Tibial artery (tissue), 4 donors: ENCODE measurements at places on chromosomes 5 and 9.

GRCh38 chr5:53167836-53168235, 58.3 kb upstream of the MOCS2 start:
- H3K27ac ChIP-seq, result peak overlapping the region; percentile 46
- DNase-seq, result peak; percentile 84
- H3K27me3 ChIP-seq, result no peaks in the 10 kb centered on the region
- H3K4me3 ChIP-seq, result no peak overlapping the region
- H3K4me1 ChIP-seq, result peaks cover 38% of the 10 kb centered on the region
- no peaks in the 10 kb centered on the region for H3K36me3 ChIP-seq

DNA sequence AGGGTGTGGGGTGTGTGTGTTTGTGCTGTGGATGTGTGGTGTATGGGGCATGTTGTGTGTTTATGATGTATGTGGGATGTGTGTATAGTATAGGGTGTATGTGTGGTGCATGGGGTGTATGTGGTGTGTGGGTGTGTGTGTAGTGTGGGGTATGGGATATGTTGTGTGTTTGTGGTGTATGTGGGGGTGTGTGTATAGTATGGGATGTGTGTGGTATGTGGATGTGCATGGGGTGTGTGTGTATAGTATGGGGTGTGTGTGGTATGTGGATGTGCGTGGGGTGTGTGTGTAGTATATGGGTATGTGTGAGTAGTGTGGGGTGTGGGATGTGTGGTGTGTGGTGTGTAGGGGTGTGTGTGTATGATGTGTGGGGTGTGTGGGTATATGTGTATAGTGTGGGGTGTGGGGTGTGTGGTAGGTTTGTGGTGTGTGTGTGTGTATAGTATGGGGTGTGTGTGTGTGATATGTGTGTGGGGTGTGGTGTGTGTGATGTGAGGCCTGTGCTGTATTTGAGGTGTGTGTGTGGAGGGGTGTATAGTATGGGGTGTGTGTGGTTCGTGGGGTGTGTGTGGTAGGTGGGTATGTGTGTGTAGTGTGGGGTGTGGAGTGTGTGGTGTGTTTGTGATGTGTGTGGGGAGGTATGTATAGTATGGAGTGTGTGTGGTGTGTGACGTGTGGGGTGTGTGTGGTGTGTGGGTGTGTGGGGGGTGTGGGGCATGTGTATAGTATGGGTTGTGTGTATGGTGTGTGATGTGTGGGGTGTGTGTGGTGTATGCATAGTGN, 10.5 kb downstream of the ECSCR start:
- H3K4me3 ChIP-seq, result no peak overlapping the region
- no peaks in the 10 kb centered on the region for H3K27me3 ChIP-seq
- no peak for DNase-seq
- no peaks in the 10 kb centered on the region for H3K4me1 ChIP-seq
- H3K36me3 ChIP-seq, result no peaks in the 10 kb centered on the region

GRCh38 chr9:130444565-130445221, at the start of gene ASS1:
Gene ASS1 (plus strand): TSS chr9:130444961. CDS start chr9:130452229, 7,268 bp downstream.
- peak within 1 kb of the TSS; percentile 79 for H3K27ac ChIP-seq
- no peaks in the 10 kb centered on the region for H3K36me3 ChIP-seq
- no peaks in the 10 kb centered on the region for H3K27me3 ChIP-seq
- H3K4me3 ChIP-seq, result peak within 1 kb of the TSS; percentile 80

- no peaks in the 10 kb centered on the region for H3K36me3 ChIP-seq
- H3K4me1 ChIP-seq, result no peaks in the 10 kb centered on the region
- no peak for DNase-seq
These were observed 250.5 kb downstream of the DENND1A start for GRCh38 chr9:123679330-123679987.

DNA sequence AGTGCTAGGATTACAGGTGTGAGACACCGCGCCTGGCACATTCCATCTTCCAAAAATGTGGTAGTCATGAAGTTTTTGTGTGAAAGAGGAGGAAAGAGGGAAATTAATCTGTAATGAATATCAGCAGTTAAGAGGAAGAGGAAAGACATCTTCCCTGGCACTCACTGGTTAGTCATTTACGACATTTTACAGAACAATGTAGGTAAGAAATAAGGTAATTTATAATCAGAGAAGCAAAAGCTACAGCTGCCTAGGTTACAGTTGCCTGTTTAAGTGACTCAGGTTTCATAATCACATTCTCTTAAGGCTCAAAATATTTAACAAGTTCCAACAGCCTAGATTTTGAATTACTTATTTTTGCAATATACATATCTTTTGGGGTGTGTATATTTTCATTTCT, 26.9 kb downstream of the CNOT6 start:
- H3K36me3 ChIP-seq, result no peaks in the 10 kb centered on the region
- no peak overlapping the region for H3K4me3 ChIP-seq
- no peak for DNase-seq
- no peak overlapping the region for H3K27ac ChIP-seq

- peak within 1 kb of the TSS; percentile 97 for H3K27ac ChIP-seq
- peak within 1 kb of the TSS; percentile 88 for H3K4me3 ChIP-seq
- peaks cover 47% of the 10 kb centered on the region for H3K4me1 ChIP-seq
- H3K27me3 ChIP-seq, result no peaks in the 10 kb centered on the region
- H3K36me3 ChIP-seq, result no peaks in the 10 kb centered on the region
These were observed at the start of gene LURAP1L for GRCh38 chr9:12774861-12775678. Gene LURAP1L (plus strand): TSS chr9:12775020. CDS start chr9:12775716, 696 bp downstream.

- no peak overlapping the region for H3K27ac ChIP-seq
- H3K27me3 ChIP-seq, result no peaks in the 10 kb centered on the region
- H3K4me3 ChIP-seq, result no peak overlapping the region
- no peak for DNase-seq
These were observed 344.1 kb upstream of the WWC1 start for GRCh38 chr5:167947306-167947705.

- H3K4me1 ChIP-seq, result no peaks in the 10 kb centered on the region
- no peak overlapping the region for H3K27ac ChIP-seq
- no peaks in the 10 kb centered on the region for H3K36me3 ChIP-seq
- H3K4me3 ChIP-seq, result no peak overlapping the region
- DNase-seq, result no peak
These were observed 119.0 kb downstream of the SV2C start for GRCh38 chr5:76202182-76202581.

DNA sequence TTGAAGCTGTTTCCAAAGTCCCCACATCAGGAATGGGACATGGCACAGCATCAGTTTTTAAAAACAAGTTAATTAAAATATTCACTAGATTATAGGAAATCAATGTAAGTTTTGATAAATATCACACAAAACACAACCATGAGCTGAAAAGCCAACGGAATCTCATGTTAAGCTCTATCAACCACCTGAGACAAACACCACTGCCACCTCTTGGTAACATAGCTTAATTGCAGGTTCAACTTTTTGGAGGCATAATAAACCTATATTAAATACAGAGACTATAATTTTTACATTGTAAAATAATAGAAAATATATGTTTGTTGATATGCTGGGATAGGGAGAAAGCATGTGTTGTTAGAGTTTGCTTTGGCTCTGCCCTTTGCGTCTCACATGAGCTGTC, 126.1 kb downstream of the SV2C start:
- no peak overlapping the region for H3K4me3 ChIP-seq
- H3K36me3 ChIP-seq, result no peaks in the 10 kb centered on the region

GRCh38 chr5:16909464-16909863, 26.6 kb downstream of the MYO10 start:
- H3K27me3 ChIP-seq, result no peaks in the 10 kb centered on the region
- peaks cover 23% of the 10 kb centered on the region for H3K4me1 ChIP-seq
- H3K4me3 ChIP-seq, result no peak overlapping the region

- no peaks in the 10 kb centered on the region for H3K27me3 ChIP-seq
- H3K4me1 ChIP-seq, result no peaks in the 10 kb centered on the region
- no peak overlapping the region for H3K4me3 ChIP-seq
- no peak overlapping the region for H3K27ac ChIP-seq
- peak; percentile 27 for DNase-seq
- H3K36me3 ChIP-seq, result peaks cover 23% of the 10 kb centered on the region
These were observed 131.6 kb downstream of the GOLPH3 start for GRCh38 chr5:32042551-32042961.

DNA sequence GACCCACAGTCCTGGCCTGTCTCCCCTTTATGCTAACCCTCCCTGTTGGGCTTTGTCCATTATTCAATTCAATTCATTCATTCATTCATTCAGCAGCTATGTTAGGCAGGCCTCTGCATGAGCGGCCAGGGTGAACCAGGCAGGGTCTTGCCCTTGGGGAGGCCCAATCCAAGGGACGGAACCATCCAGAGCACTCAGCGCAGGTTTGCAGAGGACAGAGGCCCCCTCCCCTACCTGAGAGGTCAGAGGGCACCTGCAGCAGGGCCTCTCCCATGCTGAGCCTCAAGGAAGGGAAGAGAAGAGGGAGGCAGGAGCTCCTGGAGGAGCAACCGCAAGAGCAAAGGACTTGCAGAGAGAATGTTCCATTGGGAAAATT, 61.4 kb downstream of the C9orf50 start:
- no peaks in the 10 kb centered on the region for H3K27me3 ChIP-seq
- no peak for DNase-seq
- no peaks in the 10 kb centered on the region for H3K36me3 ChIP-seq
- no peaks in the 10 kb centered on the region for H3K4me1 ChIP-seq
- H3K27ac ChIP-seq, result no peak overlapping the region
- no peak overlapping the region for H3K4me3 ChIP-seq

- no peak overlapping the region for H3K27ac ChIP-seq
- H3K4me1 ChIP-seq, result no peaks in the 10 kb centered on the region
- H3K27me3 ChIP-seq, result no peaks in the 10 kb centered on the region
- H3K36me3 ChIP-seq, result no peaks in the 10 kb centered on the region
These were observed 72.1 kb upstream of the ARAP3 start for GRCh38 chr5:141753971-141754713.

GRCh38 chr9:124078641-124079040, 67.1 kb downstream of the LHX2 start:
- DNase-seq, result no peak
- no peak overlapping the region for H3K4me3 ChIP-seq
- no peak overlapping the region for H3K27ac ChIP-seq
- H3K36me3 ChIP-seq, result no peaks in the 10 kb centered on the region

- H3K4me3 ChIP-seq, result no peak overlapping the region
- H3K27ac ChIP-seq, result no peak overlapping the region
- no peaks in the 10 kb centered on the region for H3K4me1 ChIP-seq
- no peaks in the 10 kb centered on the region for H3K36me3 ChIP-seq
- DNase-seq, result no peak
These were observed 221.7 kb downstream of the SMARCA2 start for GRCh38 chr9:2236850-2237249.

- no peak overlapping the region for H3K4me3 ChIP-seq
- H3K27ac ChIP-seq, result no peak overlapping the region
- H3K36me3 ChIP-seq, result no peaks in the 10 kb centered on the region
- DNase-seq, result no peak
- H3K27me3 ChIP-seq, result no peaks in the 10 kb centered on the region
These were observed 668.2 kb downstream of the DTWD2 start for GRCh38 chr5:118320121-118320520.

DNA sequence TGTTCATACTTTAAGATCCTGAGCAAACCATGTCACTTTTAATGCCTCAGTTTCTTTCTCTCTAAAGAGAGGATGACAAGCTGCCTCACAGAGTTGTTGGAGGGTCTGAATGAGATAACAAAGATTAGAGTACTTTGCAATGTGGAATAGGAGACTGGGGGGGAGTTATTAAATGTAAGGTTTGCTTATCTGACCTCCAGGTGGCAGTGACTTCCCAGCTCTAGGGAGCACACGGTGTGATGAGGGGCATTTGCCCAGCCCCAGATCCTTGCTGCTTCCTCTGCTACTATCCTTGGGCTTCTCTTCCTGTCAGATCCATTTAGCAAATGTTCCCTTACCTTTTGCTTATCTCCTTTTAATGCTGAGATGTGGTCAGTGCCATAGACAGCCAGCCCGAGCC, 30.7 kb downstream of the ENHO start:
- no peak overlapping the region for H3K4me3 ChIP-seq
- no peak overlapping the region for H3K27ac ChIP-seq
- no peak for DNase-seq
- peaks cover 16% of the 10 kb centered on the region for H3K27me3 ChIP-seq
- no peaks in the 10 kb centered on the region for H3K36me3 ChIP-seq

GRCh38 chr5:115859378-115859777, 17.6 kb downstream of the AP3S1 start:
- no peak overlapping the region for H3K4me3 ChIP-seq
- DNase-seq, result no peak
- H3K36me3 ChIP-seq, result no peaks in the 10 kb centered on the region
- peaks cover 70% of the 10 kb centered on the region for H3K4me1 ChIP-seq

DNA sequence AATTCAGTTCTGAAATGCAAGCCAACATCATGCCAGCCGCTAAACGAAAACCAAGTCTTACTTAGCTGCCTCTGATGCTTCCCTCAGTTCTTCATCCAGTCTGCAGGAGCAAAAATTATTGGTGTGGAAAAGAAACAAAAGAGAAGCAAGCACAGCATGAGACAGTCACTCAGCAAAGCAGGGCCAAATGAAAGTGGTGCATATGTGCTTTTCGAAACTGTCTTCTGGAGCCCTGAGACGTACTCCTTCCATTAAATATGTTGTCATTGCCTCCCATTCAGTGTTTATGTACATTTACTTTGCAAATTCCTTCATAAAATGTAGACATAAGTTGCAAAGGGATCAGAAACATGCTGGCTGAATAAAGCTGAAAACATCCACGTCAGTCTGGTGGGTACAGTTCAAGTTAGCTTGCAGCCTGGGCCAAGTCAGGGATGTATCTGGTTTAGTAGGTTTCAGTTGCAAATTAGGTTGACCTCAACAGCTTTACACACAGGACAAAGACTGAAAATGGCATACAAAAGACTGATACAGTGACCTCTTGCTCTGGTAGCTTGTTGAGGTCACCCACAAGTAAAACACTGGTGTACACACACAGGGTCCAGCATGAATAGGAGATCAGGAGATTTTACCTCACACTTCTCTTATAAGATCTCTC, 139.7 kb upstream of the PCA3 start:
- no peaks in the 10 kb centered on the region for H3K27me3 ChIP-seq
- H3K27ac ChIP-seq, result no peak overlapping the region
- H3K4me1 ChIP-seq, result no peaks in the 10 kb centered on the region
- no peak for DNase-seq
- H3K4me3 ChIP-seq, result no peak overlapping the region
- peaks cover 42% of the 10 kb centered on the region for H3K36me3 ChIP-seq

- H3K36me3 ChIP-seq, result no peaks in the 10 kb centered on the region
- H3K4me1 ChIP-seq, result peaks cover 54% of the 10 kb centered on the region
- H3K27ac ChIP-seq, result peak overlapping the region; percentile 84
- DNase-seq, result no peak
- H3K4me3 ChIP-seq, result no peak overlapping the region
- no peaks in the 10 kb centered on the region for H3K27me3 ChIP-seq
These were observed 326.6 kb downstream of the EBF1 start for GRCh38 chr5:158773161-158773560.

DNA sequence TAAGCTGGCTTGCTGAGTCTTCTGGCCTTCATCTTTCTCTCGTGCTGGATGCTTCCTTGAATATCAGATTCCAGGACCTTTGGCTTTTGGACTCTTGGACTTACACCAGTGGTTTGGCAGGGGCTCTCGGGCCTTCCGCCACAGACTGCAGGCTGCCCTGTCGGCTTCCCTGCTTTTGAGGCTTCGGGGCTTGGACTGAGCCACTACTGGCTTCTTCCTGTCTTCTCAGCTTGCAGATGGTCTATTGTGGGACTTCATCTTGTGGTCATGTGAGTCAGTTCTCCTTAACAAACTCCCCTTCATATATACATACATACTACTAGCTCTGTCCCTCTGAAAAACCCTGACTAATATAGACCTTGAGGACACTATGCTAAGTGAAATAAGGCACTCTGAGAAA, 78.3 kb upstream of the SSBP2 start:
- peak; percentile 34 for DNase-seq
- H3K36me3 ChIP-seq, result no peaks in the 10 kb centered on the region
- peaks cover 13% of the 10 kb centered on the region for H3K4me1 ChIP-seq
- H3K27me3 ChIP-seq, result no peaks in the 10 kb centered on the region
- no peak overlapping the region for H3K27ac ChIP-seq
- H3K4me3 ChIP-seq, result no peak overlapping the region

- no peak overlapping the region for H3K27ac ChIP-seq
- H3K4me3 ChIP-seq, result no peak overlapping the region
- no peak for DNase-seq
- no peaks in the 10 kb centered on the region for H3K27me3 ChIP-seq
These were observed 166.9 kb downstream of the CDC42SE2 start for GRCh38 chr5:131430794-131431193.
